ENCODE measurements at places on chromosomes 12 and 14.
A peak's percentile ranks its signal among the peaks of the same experiment; 100 is the strongest.

- no peak for DNase-seq
Measured at GRCh38 chr14:105059925-105060565, 5.2 kb downstream of the GPR132 start.

DNA sequence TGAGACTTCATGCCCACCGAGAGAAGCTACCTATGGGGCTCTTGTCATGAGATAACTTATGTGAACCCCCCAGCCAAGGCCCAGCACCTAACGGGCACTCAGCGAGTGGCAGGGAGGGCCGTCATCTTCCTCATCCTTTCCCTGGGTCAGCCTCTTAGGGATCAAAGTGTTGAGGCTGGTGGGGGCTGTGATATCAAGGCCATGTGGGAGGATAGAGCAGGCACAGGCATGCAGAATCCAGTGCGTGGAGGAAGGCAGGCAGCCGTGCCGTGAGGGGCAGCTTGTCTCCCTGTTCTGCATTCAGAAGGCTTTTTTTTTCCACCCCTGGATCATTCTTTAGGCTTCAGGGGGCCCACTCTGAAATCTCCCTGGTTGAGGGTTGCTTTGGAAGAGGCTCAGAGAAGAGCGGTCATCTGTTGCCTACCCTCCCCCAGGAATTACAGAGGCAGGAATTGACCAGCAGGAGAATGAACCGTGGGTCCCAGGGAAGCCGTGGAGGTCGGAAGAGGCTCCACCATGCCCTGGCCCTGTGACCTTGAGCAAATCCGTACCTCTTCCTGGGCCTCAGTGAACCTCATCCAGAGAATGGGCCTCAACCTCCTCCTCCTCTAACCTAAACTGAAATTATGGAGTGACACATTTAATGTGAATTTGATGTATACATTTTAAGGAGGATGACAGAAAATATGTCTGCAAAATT is 62.8 kb downstream of the BEGAIN start:
- no peak for DNase-seq

DNA sequence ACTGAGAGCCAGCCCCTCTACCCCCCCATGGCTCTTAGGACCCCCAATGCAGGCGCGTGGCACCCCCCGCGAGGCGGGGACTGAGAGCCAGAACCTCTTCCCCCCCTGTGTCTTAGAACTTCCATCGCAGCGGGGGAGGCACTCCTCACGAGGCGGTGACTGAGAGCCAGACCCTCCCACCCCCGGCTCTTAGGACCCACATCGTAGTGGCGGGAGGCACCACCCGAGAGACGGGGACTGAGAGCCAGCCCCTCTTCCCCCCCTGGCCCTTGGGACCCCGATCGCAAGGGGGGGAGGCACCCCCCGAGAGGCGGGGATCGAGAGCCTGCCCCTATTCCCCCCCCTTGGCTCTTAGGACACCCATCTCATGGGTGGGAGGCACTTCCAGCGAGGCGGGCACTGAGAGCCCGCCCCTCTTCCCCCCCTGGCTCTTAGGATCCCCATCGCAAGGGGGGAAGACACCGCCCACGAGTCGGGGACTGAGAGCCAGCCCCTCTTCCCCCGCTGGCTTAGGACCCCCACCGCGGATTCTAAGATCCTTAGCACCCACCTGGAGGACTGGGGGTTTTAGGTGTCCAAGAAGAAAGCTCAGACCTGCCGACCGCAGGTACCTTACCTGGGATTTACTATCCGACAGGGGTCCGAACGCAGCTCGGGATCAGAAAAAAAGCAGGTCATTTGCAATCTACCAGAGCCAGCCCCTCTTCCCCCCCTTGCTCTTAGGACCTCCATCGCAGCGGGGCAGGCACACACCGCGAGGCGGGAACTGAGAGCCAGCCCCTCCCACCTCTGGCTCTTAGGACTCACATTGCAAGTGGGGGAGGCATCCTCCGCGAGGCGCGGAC is 44.9 kb downstream of the DDX11 start:
- DNase-seq = peak; percentile 42

- no peak for DNase-seq
Measured at GRCh38 chr14:30708157-30708556, 86.0 kb downstream of the SCFD1 start.

DNA sequence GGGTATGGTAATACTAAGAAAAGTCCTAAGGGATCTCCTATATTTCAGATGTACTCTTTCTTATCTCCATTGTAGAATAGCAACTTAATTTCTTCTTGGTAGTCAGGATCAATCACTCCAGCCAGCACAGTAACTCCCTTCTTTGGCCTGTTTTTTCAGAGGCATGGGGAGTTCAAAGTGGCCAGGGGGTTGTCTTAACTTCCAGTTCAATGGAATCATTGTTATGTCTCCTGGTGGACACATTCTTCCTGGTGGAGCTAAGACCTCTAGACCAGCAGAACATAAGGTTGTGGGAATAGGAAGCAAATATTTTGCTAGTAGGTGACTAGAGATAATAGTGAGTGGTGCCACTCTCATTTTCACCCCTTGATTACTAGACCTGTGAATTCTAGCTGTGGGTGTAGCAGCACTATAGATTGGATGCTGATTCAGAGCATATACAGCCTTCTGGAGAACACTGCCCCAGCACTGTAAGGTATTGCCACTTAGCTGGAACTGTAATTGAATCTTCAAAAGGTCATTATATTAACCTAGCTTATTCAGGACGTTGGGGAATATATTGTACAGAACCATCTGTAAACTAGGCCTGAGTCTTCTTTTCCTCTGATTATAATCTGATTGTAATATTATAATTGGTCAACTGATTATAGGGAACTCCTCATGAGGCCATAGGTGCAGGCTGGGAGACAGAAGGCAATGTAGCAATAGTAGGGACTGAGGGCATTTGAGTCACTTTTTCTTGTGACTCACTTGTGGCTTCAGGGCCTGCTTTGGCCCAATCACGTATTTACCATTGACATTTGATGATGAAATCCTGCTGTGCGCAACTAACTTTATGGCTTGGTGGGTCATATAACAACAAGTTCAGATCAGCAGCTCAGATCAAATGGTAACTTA is 60.2 kb upstream of the ATP2B1 start:
- no peak for DNase-seq

GRCh38 chr14:38065106-38065762 is 142.5 kb upstream of the SSTR1 start:
- DNase-seq = peak; percentile 57

DNA sequence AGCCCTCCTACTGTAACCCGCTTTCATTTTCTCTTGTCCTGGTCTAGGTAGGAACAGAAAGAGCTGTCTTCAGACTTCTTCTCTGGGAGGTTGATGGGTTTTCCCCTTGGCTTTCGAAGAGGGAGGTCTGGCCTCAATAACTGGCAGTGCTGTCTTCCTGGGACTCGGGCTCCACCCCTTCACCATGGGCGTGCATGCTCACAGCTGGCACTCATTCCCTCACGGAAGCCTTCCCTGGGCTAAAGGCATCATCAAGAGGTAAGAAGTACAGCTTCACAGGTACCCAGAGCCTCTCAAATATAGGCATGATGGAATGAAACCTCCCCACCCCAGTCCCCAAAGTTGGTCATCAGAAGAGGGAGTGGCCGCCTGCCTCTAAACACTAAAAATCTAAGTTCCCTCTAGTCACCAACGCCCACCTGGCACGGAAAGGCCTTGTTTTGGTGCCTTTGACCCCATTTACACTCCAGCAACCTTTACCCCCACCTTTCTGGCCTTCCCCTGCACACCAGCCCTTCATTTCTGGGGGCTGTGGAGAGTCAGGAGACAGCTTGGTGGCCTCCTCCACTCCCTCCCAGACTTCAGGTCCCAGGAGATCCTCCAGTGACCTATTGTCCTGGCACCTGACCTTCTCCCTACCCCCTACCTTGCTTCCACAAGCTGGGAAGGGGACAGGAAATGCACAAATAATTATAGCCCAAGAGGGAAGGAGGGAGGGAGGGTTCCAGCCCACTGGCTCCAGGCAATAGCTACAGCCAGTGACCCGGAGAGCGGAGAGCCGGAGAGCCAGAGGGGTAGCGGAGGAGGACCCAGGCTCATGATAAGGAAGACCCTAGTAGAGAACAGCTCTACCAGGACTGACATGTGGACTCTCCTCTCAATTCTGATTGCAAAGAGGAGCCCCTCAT is 2.8 kb downstream of the RAPGEF3 start:
- DNase-seq = no peak

DNA sequence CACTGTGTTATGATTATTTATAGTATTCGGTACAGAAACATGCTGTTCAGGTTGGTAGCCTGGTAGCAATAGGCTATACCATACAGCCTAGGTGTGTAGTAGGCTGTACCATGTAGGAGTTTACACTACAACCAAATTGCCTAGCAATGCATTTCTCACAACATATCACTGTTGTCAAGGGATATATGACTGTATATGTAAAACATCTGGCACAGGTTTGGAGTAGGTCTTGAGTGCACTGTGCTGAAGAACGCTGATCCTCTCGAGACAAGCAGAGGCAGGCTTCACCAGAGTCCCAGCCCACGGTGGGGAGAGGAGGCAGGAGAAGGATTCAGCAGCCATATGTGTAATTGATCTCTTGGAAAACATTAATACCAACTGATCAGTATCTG is 15.0 kb upstream of the TBX5 start:
- DNase-seq = no peak

DNA sequence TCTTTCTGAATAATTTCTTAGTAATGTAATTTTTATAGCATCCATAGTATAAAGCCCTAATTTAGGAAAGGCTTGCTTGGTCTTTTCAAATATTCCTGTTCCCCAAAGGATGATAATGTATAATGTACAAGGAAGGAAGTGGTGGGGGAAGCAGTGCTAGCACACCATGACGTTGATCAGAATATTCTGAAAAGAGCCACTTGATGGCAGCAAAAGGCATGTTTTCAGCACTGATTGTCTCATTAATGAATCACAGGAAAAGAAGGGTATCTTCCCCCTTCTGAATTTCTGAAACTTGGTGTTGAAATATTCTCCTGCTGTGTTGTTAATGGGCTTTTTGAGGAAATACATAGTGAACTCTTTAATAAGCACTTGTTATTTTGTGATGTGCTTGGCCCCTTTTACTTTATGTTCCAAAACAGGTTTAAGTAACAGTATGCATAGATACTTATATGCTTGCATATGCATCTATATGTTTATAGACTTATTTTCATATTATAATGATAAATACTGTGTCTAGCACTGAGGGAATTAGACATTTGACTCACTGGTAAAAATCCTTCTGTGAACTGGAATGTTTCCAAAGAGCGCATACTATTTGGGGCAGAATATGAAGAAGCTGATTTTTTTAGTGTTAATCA is 122.0 kb downstream of the TMEM117 start:
- no peak for DNase-seq

- no peak for DNase-seq
Measured at GRCh38 chr14:26401179-26401968, 196.5 kb downstream of the NOVA1 start.

GRCh38 chr12:64064706-64065105 is 157.4 kb downstream of the KICS2 start:
- DNase-seq = no peak

DNA sequence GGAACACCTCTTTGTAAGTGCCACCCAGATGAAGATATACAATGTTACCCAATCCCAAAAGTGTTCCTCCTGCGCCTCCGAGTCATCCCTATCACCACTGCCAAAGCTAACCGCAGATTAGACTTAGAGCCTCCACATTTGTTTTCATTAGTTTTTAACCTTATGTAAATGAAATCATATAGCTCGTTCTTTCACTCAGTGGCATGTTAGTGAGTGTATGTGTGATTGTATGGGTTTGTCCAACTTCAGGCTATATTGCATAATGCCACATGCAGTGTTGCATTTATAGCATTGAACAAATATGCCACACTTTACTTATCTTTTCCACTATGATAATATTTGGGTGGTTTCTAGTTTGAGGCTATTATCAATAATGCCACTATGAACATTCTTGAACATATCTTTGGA is 18.0 kb downstream of the MAP1LC3B2 start:
- DNase-seq = no peak

DNA sequence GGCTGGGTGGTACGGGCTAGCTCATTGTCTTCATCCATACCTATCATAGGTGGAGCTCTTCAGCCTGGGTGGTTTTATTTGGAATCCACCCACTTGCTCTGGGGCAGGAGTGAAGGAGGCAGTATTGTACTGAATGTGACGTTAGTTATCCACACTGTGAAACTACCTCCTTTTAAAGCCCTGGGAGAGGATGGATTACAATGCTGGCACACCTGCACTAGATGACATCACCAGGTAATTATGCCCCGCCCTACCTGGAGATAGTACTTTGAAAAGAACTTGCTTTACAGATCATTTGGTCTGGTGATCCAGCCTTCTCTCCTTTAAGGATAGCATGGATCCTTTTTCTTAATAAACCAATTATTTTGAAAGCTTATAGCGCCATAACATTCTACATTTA is 78.0 kb downstream of the B4GALNT3 start:
- no peak for DNase-seq

DNA sequence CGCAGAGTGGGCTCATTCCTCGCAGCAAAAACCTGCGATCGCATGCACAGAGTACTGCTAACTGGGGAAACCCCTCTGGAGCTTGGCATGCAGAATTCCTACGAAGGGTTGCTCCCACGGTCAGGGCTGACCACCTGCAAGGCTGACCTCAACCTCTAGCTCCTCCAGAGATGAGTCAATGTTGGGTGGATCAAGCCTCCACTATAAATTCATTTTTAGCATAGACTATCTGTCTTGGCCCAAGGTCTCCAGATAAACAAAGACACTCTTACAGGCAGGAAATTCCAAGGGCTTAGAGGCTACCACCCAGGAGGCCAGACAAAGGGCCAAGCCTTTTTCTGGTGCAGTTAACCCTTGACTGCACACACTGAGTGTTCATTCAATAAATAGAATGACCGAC is 296.5 kb downstream of the TMEM132D start:
- no peak for DNase-seq

DNA sequence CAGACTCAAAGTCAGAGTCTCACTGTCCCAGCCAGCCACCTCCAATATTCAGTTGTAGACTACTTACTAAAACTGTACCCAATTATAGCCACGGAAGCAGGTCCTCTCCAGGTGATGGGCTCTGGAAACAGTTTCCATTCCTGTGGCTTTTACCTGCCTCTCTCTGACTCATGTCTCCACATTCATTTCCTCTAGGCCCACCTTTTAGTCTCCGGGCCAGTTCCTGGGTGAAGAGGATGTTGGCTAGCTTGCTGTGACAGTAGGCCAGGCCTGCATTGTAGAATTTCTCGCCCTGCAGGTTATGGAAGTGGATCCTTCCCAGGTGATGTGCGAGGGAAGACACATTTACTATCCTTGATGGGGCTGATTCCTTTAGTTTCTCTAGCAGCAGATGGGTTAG is 5.6 kb downstream of the RDH11 start:
- no peak for DNase-seq

DNA sequence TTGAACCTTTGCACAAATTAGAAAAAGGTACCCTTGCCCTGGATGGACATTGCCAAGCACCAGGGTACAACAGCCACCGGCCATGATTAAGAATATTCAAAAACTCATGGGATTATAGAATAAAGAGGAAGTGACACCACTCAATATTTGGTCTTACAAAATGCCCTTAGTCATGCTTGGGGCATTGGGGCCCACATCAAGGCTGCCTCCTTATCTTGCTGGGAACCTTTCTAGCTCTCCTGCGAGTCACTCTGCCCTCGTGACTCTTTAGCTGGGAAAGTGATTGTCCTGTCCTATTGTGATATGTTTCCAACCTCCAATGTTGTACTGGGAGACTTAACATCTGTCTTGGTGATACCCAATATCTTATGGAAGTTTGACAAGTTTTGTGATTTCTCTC is 57.8 kb downstream of the GTF2A1 start:
- DNase-seq = no peak
